ENCODE measurements at places on chromosomes 4 and X. TPM values are rescaled to one million over a fixed set of nuclear protein-coding genes. Genes with fewer than 3 reads are reported as not detected.

DNA sequence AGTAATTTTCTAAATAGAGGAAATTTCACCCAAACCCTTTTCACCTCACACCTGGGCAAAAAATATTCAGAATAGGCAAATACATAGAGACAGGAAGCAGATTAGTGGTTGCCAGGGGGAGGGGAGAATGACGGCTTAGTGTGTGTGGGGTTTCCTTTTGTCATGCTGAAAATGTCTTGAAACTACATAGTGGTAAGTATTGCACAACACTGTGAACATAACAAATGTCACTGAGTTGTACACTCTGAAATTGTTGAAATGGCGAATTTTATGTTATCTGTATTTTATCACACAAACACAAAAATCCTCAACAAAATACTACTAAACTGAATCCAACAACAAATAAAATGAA, 60.7 kb upstream of the PLAC1 start:
- no peaks in the 10 kb centered on the region for H3K27me3 ChIP-seq
- peaks cover 4% of the 10 kb centered on the region for H3K4me1 ChIP-seq
- no peak overlapping the region for H3K4me3 ChIP-seq
- no peak for DNase-seq

DNA sequence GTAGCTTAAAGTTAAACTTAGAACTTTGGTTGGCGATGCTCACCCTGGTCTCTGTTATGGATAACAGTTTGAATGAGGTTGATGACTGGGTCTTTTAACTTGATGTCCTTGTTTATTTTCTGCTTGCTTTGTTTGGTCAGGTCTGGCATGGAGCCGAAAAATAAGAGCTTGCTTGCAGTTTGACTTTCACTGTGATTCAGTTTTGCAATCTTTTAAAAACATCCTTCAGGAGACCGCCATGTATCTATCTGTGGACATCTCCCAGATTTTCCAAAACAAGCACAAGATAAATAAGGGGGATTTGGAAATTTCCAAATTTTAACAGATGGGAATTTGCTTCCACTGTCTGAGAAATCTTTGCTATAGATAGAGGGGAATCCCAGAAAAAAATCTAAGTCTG, 246.7 kb downstream of the PALLD start:
- peak overlapping the region; percentile 32 for H3K27ac ChIP-seq
- H3K4me1 ChIP-seq: peaks cover 3% of the 10 kb centered on the region
- no peak overlapping the region for H3K4me3 ChIP-seq

Gene BEX4
- 27.5 TPM for total RNA-seq

DNA sequence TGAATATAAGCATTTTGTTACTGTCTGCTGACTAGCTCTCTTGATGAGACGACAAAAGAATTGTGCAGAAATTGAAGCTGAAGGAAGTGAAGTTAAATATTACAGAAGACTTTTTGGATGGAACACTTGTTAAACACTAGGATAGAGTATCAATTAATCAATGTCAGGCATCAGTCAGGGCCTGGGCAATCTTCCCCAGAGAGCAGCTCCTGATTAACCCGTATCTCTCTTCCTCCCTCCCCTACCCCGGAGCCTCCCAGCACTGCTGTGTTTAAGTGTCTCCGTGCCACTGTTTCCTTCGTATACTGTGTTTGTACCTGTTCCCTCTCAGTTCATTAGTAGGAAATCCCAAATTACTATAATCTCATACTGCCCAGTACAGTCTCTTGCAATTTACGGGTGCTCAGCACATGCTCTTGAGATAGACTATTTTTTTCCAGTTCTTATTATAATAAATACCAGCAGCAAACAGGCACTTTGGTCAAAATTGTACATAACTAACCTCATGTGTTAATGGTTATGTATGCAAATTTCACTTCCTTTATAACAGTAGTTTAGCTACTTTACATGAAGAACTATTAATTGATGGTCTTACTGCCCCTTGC, 765.7 kb upstream of the FTHL17 start:
- H3K4me3 ChIP-seq: no peak overlapping the region
- no peaks in the 10 kb centered on the region for H3K27me3 ChIP-seq
- no peaks in the 10 kb centered on the region for H3K4me1 ChIP-seq
- no peak for DNase-seq
- no peaks in the 10 kb centered on the region for H3K36me3 ChIP-seq

DNA sequence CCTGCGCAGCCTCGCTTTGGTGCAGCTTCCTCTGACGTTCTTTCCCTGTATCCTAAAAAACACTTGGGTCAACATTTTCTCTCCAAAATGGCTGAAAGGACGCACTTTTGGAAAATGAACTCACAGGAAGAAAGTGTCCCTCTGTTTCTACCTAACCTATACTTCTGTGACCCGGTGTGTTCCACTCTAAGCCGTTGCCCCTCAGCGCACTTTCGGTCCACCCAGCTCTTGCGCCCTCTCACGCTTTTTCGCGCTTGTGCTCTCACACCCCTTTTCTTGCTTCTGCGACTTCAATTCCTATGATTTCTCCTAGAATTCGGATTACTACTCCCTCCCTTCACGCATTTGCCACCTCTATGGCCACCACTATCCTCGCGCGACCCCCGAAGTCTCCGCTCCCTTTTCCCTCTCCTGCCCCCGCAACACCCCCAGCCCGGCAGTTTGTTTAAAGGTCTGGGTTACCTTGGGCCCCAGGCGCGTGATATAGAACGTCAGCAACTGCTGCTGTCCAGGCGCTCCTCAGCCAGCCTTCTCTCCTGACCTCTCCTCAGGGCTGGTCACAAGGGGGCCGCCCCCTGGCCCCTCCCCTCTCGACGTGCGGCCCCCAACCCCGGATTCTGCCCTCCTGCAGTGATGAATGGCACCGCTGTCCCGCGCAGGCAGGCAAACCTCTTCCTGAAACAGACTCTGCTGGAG, at the start of gene USP51:
TSS of gene USP51 (minus strand) at position 535 of the 696 bp plus-strand sequence. CDS start 909 bp downstream, outside the sequence.
- peak within 1 kb of the TSS; percentile 86 for H3K27ac ChIP-seq
- DNase-seq: peak; percentile 34
- no peaks in the 10 kb centered on the region for H3K4me1 ChIP-seq
- H3K27me3 ChIP-seq: no peaks in the 10 kb centered on the region
- H3K4me3 ChIP-seq: peak within 1 kb of the TSS; percentile 48

Gene ASB12
- not detected for total RNA-seq

DNA sequence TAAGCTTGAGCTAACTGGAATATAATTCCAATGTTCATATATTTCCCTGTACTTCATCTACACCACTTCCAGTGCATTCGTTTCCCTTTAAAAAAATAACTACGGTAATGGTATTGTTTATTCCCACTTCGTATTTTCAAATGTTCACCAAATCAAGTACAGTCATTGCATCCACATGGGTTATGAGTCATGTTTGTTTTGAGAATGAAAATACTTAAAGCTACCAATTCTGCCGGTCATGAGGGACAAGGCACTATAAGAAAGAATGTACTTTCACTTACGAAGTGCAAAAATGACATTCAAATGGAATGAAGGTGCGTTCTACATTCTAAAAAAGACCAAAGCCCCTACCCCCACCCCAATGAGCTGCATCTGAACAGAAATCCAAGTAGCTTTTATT, 174.4 kb upstream of the FGF13 start:
- H3K27ac ChIP-seq: no peak overlapping the region
- H3K4me3 ChIP-seq: no peak overlapping the region
- no peaks in the 10 kb centered on the region for H3K4me1 ChIP-seq
- no peak for DNase-seq
- H3K36me3 ChIP-seq: no peaks in the 10 kb centered on the region
- H3K27me3 ChIP-seq: no peaks in the 10 kb centered on the region

DNA sequence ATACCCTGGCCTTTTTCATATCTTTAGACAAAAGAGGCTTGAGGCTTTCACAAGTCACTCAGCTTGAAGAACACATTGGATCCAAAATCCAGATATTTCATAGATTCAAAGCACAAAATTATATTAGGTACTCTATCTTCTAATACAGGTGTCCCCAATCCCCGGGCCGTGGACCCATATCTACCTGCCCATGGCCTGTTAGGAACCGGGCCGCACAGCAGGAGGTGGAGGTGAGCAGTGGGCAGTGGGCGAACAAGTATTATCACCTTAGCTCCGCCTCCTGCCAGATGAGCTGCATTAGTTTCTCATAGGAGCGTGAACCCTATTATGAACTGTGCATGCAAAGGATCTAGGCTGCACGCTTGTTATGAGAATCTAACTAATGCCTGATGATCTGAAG, 18.7 kb downstream of the YIPF7 start:
- H3K36me3 ChIP-seq: no peaks in the 10 kb centered on the region
- no peak overlapping the region for H3K27ac ChIP-seq
- no peaks in the 10 kb centered on the region for H3K27me3 ChIP-seq
- no peak overlapping the region for H3K4me3 ChIP-seq
- DNase-seq: no peak
- no peaks in the 10 kb centered on the region for H3K4me1 ChIP-seq

- H3K4me1 ChIP-seq: no peaks in the 10 kb centered on the region
- H3K27ac ChIP-seq: no peak overlapping the region
- no peaks in the 10 kb centered on the region for H3K27me3 ChIP-seq
- no peak for DNase-seq
Measured at GRCh38 chrX:118062817-118063615, 53.6 kb downstream of the KLHL13 start.

Gene SSX4
- total RNA-seq: not detected

Gene MAGEB1
- not detected for total RNA-seq
